Activated T-helper 2 cell treated with anti-CD3 and anti-CD28 coated beads, Interferon-gamma antibody, Interleukin-2, Interleukin-4, amounts not matched to agents 10 μg/mL and 5 μg/mL and 100 μg/mL, durations not matched to agents 14 hours and 24 hours and 36 hours (primary cell): ENCODE measurements at places on chromosomes 13 and 19.

DNA sequence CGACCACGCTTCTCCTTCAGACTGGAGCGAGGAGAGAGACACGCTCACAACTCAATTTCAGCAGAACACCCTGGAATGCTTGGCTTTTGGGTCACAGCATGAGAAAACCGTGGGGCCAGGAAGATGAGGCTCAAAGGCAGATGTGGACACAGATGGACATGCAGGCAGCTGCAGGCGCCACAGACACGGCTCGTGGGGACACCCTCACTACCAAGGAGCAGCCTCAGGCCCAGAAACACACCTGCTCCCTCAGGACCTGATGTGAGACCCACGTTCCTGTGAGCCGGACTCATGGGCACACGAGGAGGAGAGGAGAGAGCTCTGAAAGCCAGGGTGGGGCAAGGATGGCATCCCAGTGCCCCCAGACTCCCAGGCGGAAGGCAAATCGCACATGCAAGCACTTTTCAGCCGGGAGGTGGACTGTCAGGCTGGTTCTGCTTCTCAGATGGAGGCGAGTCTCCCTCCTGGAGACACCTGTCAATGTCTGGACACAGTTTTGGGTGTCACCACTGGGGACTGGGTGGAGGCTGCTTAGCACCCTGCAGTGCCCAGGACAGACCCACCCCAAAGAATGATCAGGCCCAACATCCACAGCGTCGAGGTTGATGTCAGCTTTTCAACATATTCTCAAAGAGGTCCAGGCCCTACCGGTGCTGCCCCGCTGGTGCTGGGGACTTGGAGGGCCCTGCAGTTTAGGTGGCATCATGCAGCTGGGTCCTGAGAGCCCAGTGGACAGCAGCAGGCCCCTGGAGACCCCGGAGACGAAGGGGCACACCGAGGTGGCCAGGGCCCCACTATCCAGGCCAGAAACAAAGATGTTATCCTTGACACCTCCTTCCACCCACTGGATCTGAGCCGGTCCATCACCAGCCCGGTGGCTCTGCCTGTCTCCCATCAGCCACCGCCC lies 2.3 kb downstream of the ABHD17A start:
- no peak for DNase-seq

GRCh38 chr13:27583645-27584044 lies 36.7 kb downstream of the LNX2 start:
- DNase-seq, result no peak

DNA sequence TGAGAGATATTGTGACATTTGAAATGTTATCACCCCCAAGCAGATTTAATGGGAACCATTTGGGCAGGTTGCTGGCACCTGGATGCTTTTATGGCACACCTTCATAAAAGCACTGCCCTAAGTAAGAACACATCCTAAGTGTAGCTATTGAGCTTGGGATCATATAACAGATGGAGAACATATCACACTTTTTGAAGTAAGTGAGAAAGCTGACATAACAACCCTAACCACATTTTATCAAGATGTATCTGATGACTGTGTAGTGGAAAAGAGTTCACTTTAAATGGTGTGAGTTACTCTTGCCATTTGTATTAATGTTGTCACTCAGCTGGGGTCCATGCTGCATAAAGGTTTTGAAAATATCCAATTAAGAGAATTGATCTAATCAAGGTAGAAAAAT lies 287.9 kb downstream of the DCLK1 start:
- DNase-seq, result no peak

DNA sequence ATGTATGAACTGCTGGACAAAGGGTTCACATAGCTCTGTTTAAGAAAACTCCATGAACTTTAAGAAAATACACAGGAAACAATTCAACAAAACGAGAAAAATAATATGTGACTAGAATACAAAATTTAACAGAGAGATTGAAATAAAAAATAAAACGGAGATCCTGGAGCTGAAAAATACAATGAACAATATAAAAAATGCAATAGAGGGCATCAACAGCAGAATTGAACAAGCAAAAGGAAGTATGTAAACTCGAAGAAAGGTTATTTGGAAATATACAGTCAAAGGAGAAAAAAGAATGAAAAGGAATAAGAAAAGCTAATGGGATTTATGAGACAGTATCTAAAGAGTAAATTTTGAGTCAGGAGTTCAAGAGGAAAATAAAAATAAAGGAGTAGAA lies 163.0 kb upstream of the DACH1 start:
- DNase-seq, result no peak

DNA sequence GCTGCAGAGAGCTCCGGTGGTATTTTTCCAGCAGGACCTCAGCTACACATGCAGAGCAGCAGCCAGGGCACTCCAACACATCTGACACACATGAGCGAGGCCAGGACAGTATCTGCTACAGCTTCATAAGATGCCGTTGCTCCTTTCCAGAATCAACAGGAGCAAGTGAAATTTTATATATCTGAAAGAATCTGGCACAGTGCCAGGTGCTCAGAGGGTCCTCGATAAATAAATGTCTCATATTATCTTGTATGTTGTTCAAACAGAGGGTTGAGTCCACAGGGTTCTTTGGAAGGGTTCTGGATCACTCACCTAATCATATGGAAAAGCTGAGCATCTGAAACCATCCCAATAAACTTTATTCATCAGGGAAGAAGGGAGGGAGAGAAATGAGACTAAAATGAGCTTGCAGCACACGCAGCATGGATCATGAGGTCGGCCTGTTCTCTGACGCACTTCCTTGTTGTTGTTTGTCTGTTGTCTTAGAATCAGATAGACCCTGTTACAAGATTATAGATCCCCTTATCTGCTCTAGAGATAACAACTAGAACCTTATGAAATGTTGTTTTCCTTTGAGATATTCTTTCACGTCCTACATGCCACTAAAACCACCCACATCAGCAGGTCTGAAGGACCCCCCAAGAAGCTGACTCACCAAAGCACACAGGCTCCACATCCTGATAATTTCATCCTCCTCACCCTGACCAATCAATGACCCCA lies 3.2 kb upstream of the METTL21C start:
- no peak for DNase-seq

DNA sequence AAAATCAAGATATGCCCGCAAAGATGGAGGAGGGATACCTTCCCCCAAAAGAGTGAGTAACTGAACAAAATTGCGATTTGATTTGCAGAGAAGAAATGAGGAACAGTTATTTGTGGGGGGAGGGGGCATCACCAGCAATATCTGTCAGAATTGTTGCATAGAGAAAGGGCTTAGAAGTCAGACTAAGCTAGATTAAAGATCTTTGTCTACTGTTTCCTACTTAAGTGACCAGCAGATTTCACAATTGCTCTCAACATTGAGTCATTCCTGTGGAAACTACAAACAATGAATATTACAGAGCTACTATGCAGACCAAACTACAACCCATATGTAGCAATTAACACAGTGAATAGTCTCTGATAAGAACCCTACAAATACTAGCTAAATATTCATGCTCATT lies 27.4 kb downstream of the FPR3 start:
- DNase-seq, result no peak
